ENCODE measurements at places on chromosomes 13 and 19. TPM values are rescaled to one million over a fixed set of nuclear protein-coding genes. Genes with fewer than 3 reads are reported as not detected.

DNA sequence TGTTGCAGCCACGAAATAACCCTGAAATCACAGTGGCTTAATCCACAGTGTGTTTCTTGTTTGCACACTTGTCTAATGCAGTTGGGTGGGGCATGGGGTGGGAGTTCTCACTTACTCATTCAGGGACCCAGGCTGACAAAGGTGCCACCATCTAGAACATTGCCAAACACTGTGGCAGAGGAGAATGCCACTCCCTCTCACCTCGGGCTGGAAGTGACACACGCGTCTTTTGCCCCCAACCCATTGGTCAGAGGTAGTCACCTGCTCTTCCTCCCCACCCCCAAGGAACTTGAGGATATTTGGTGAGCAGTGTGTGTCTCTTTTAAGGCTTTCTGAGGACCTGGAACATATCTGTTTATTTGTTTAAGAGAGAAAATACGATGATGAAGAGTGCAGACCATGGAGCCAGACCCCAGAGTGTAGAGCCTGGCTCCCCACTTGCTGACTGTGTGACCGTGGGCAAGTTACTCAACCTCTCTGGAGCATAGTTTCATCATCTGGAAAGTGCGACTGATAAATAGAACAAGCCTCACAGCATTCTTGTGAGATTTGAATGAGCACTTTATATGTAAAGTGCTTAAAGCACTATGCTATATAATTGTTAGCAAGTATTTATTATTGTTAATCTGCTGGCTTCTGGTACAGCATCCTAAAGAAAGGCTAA, 17.4 kb downstream of the GPR183 start:
- peaks cover 86% of the 10 kb centered on the region for H3K4me1 ChIP-seq
- no peak overlapping the region for H3K4me3 ChIP-seq
- peak overlapping the region; percentile 45 for H3K27ac ChIP-seq
- H3K36me3 ChIP-seq: peaks cover 24% of the 10 kb centered on the region
- DNase-seq: peak; percentile 43
- H3K27me3 ChIP-seq: no peaks in the 10 kb centered on the region

Gene FCHO1
- 37.7 TPM for total RNA-seq

Gene ZNF541
- 0.44 TPM for total RNA-seq

DNA sequence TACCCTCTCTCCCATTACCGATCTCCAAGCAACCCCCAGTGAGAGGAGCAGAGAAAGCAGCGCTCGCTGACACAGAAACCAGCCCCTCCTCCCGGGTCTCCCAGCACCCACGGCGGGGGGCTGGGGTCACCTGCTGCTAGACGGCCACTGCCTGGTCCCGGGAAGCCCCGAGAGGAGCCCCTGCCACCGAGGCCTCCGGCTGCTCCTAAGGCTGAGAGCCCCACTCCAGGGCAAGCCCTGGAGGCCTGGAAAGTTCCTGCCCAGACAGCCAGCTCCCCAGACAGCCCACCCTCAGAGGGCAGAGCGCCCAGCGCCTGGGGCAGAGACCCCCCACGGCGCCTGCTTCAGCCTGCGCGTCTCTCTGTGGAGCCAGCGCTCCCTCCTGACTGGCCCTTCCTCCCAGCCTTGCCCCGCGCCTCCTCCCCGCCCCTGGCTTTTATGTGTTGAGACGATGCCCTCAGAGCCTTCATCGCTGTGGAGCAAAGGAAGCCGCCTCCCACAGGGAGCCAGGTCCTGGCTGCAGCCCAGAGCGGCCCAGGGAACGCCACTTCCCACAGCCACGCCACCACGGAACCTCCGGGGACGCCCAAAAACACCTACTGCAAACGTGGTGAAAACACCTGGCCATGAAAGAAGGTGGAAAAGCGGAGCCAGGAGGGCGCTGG, 51.1 kb downstream of the MLLT1 start:
- no peak overlapping the region for H3K4me3 ChIP-seq
- no peak for DNase-seq
- H3K27me3 ChIP-seq: no peaks in the 10 kb centered on the region
- H3K27ac ChIP-seq: no peak overlapping the region
- no peaks in the 10 kb centered on the region for H3K36me3 ChIP-seq
- H3K4me1 ChIP-seq: no peaks in the 10 kb centered on the region

Gene ZNF738
- total RNA-seq: 8.3 TPM

- no peaks in the 10 kb centered on the region for H3K36me3 ChIP-seq
- DNase-seq: no peak
- no peaks in the 10 kb centered on the region for H3K4me1 ChIP-seq
These were observed 1.9 kb downstream of the NLRP4 start for GRCh38 chr19:55838251-55838650.

GRCh38 chr13:27359199-27359821, 65.1 kb upstream of the GTF3A start:
- no peak overlapping the region for H3K27ac ChIP-seq
- no peak overlapping the region for H3K4me3 ChIP-seq
- H3K27me3 ChIP-seq: peaks cover 4% of the 10 kb centered on the region
- peaks cover 8% of the 10 kb centered on the region for H3K4me1 ChIP-seq

Gene GIPC3
- 0.46 TPM for total RNA-seq

DNA sequence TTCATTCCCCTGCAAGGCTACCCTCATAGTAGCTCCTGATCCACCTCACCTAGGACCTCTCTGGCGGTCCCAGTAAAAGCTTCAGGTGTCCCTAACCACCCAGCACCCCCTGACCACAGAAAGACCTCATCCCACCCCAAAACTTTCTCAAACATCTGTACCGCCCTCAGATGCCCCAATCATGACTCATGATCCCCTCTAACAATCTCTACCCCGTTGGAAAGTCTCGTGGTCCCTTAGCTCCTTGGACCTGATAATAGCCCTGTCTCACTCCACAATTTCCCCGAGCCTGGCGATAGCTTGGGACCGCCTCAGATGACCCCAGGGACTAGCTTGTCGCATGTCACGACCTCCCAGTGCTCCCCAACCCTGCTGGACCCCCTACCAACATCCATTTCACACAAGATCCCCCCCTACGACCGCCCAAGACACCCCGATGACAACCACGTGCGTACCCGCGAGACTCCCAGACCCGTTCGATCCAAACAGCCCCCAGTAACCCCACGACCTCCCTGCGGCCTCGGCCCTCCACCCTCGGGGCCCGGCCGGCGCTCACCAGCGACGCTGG, 450 bp downstream of the NDUFA11 start:
- peaks cover 25% of the 10 kb centered on the region for H3K4me1 ChIP-seq
- peak overlapping the region; percentile 96 for H3K27ac ChIP-seq

Gene KASH5
- 0.31 TPM for total RNA-seq

- H3K27ac ChIP-seq: no peak overlapping the region
- DNase-seq: no peak
- H3K4me3 ChIP-seq: no peak overlapping the region
- no peaks in the 10 kb centered on the region for H3K36me3 ChIP-seq
- no peaks in the 10 kb centered on the region for H3K4me1 ChIP-seq
These were observed 378.0 kb downstream of the DNAJC15 start for GRCh38 chr13:43401361-43401760.

DNA sequence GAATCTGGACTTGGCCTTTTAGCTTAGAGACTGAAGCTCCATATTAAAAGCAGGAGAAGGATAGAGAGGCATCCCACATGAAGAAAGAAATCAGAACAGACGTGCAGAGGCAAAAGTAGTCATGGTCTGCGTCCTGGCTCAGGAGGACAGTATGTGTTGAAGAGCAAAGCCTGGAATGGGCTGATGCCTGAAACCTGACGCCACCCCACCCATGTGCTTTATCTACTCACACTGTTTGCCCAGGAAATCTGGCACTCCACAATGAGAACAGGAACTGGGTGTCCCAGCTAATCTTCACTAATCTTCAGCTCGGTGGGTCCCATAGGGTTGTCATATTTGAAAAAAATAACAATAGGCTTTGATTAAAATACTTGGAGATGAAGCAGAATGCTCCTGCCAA, 549.0 kb upstream of the GPC6 start:
- H3K27me3 ChIP-seq: no peaks in the 10 kb centered on the region
- no peak overlapping the region for H3K27ac ChIP-seq
- no peak for DNase-seq
- H3K4me1 ChIP-seq: no peaks in the 10 kb centered on the region
- no peak overlapping the region for H3K4me3 ChIP-seq

GRCh38 chr19:22619371-22619770, 14.8 kb upstream of the ZNF492 start:
- no peak overlapping the region for H3K4me3 ChIP-seq
- DNase-seq: no peak
- no peaks in the 10 kb centered on the region for H3K27me3 ChIP-seq

- no peak overlapping the region for H3K27ac ChIP-seq
- H3K4me3 ChIP-seq: no peak overlapping the region
- no peak for DNase-seq
These were observed 9.1 kb downstream of the TMEM150B start for GRCh38 chr19:55315956-55316525.

DNA sequence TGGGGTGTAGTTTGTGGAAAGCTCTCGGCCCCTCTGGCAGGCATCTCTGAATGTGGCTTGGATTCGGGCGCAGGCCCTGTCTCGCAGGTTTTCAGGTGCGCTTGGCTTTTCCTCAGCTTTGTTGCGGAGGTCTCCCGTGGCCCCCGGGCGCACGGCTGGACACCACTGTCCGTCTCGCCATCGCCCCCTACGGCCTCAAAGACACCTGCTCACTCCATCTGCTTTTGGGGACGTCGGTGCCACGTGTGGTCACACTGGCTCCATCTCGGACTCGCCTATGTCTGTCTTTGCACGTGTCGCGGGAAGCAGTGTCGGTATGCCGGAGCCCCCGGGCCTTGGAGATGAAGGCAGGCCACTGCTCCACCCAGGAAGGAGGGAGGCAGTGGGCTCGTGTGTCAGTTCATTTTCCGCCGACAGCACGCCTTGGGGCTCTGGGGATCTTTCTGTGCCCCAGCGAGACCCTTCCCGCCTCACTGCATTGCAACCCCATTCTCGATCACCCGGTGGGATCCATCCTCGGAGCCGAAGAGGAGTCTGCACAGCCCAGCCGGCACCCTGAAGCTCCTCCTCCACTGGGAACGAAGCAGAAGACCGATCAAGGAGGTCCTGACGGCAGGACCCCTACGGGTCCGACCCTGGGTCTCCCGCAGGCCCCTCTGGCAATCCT, 42.1 kb downstream of the ZNF146 start:
- H3K36me3 ChIP-seq: no peaks in the 10 kb centered on the region
- H3K27me3 ChIP-seq: no peaks in the 10 kb centered on the region
- H3K4me1 ChIP-seq: no peaks in the 10 kb centered on the region
- no peak overlapping the region for H3K4me3 ChIP-seq

DNA sequence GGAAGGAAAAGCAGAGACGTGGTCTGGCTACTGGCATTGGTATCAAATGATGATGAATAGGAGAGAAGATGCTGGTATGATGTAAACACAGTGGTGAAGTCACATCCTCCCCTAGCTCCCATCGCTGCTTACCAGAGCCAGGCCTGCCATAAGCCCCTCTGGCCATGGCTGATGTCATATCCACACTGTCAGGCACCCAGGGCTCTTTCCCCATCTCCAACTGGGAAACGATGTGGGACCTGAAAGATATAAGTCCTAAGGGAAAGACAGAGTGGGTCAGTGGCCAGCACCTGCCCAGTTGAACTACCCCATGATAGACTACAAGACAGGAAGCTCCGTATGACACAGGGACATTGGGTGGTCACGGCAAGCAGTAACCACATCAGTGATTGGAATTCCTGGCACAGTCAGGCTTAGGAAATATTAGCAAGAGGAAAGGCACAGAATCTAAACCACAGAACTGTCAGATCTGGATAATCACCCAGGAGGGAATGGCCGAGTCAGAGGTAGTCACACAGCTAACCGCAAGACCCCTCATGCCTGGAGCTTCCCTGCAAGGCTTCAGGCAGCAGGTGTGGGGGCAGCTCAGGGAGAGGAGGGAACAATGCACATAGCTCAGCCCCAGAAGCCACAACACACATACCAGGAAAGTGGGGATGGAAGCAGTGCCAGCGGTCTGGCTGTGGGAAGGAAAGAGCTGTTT, 3.8 kb downstream of the ZNF792 start:
- H3K36me3 ChIP-seq: peaks cover 47% of the 10 kb centered on the region
- no peak overlapping the region for H3K27ac ChIP-seq
- H3K27me3 ChIP-seq: no peaks in the 10 kb centered on the region
- peak overlapping the region; percentile 23 for H3K4me3 ChIP-seq
- DNase-seq: no peak

DNA sequence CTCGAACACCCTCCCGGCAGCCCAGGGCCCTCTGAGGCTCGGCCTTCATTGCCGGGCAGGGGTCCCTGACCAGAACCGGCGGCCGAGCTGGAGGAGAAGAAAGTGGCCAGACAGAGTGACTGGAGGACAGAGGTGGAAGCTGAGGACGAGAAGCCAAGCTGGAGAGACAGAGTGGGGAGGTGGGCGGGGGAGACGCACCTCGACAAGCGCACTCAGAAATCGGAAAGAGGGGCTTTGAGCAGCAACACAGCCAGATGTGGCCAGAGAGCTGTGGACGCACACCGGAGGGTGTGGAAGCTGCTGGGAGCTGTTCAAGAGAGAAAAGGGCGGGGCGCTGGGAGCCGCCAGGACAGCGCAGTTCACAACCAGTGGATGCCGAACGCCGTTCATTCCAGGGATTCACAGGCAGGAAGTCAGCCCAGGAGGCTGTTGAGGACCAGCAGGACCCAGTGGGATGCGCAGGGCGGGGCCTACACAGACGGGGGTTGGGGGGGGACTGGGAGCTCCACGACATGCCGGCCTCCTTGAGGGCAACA, 28.2 kb upstream of the C13orf46 start:
- DNase-seq: no peak
- no peak overlapping the region for H3K4me3 ChIP-seq
- no peak overlapping the region for H3K27ac ChIP-seq
- H3K4me1 ChIP-seq: no peaks in the 10 kb centered on the region
- no peaks in the 10 kb centered on the region for H3K27me3 ChIP-seq
- H3K36me3 ChIP-seq: peaks cover 42% of the 10 kb centered on the region

GRCh38 chr13:113075711-113076110, 29.9 kb upstream of the F7 start:
- no peaks in the 10 kb centered on the region for H3K27me3 ChIP-seq
- no peak for DNase-seq
- H3K27ac ChIP-seq: no peak overlapping the region
- H3K36me3 ChIP-seq: no peaks in the 10 kb centered on the region
- H3K4me1 ChIP-seq: no peaks in the 10 kb centered on the region

Gene WIZ
- 28.9 TPM for total RNA-seq

DNA sequence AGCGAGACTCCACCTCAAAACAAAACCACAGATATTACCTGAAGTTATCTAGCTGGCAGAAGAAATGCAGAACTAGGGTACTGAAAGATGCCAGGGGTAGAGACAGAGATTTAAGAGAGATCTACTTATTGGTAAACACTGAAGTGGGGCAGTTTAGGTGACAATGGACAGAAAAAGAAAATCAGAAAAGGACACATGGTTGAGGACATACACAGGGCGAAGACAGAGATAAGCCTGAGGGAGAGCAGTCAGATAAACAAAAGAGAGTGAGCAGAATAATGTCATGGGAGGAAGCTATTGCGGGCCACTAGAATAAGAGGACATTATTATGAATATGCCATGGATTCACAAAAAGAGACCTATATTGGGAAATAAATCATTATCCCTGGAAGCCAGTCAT, 3.3 kb downstream of the NEK5 start:
- DNase-seq: no peak
- H3K36me3 ChIP-seq: no peaks in the 10 kb centered on the region
- H3K27me3 ChIP-seq: no peaks in the 10 kb centered on the region
- H3K4me1 ChIP-seq: peaks cover 18% of the 10 kb centered on the region
- H3K4me3 ChIP-seq: no peak overlapping the region

Measured in CD8-positive, alpha-beta memory T cell (primary cell).